ENCODE measurements at places on chromosomes 2 and 18.

DNA sequence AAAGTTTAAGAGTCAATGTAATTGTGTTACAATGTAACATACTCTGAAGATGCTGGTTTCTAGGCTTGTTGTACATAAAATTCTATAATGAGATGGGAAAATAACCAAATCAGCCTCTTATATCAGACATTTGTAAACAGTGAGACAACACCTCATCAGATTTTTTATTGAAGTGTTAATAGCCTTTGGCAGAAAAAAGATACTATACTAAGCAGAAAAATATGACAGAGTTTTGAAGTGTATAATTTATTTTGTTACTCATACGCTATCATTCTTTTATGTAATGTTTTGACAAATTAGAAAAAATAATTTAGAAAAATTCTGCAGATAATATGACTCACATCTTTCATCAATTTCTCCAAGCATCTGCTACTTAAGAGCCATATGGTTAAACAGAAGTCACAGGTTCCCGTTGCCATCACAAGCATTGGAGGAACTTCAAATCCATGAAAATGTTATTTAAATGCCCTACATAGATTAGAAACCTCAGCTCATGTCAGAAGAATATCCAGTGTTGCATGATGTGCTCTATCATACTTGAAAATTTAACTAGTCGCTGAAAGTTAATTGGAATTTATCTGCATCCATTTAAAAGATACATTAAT, 535.4 kb downstream of the LRP1B start:
- DNase-seq = peak; percentile 86

GRCh38 chr2:112740527-112740926, 19.7 kb downstream of the NT5DC4 start:
- no peak for DNase-seq

- no peak for DNase-seq
Observed at GRCh38 chr2:269356-270030, 4.7 kb downstream of the ACP1 start.

DNA sequence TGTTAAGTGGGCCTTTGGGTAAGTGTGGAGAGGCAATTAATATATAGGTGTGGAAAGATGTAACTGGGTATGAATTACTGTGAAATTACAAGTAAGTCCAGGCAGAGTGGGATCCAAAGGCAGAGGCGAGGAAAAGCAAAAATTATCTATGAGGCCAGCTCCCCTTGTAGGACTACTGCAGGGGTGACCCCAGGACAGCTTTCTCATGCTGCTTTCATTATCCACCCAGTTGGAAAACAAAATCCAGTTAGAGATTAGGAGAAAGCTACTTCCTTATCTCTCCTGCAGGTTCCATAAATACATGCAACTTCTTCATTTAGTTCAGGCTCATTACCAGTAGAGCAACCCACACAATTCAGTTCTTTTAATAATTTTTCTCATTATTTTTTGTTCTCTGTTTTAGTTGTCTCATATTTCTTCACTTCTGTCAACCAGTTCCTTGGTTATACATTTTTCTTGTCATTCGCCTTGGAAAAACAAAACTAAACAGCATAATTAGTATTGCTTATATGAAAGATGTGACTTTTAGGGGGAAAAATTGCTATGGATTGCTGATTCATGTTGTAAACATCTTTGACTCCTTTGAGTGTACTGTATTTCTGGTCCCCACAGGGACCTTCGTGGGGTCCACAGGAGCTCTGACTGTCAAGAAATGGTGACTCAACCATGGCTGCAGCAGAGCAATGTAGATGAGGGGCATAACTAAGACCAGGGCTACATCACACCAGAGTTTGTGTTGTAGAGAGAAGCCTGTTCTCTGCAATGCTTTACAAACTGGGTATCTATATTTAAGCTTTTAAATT, 110.4 kb upstream of the PARD3B start:
- DNase-seq = peak; percentile 13

DNA sequence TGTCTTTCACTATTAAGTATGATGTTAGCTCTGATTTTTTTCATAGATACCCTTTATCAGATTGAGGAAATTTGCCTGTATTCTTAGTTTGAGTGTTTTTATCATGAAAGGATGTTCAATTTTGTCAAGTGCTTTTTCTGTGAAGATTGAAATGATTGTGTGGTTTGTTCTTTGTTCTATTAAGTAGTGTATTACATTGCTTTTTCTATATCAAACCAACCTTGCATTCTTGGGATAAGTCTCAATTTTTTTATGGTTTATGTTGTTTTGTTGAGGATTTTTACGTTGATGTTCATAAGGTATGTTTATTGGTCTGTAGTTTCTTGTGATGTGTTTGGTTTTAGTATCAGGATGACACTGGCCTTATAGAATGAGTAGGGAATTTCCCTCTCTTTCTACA, 19.1 kb downstream of the PDK1 start:
- DNase-seq = no peak

- no peak for DNase-seq
Observed at GRCh38 chr18:62784338-62784965, 69.1 kb downstream of the PHLPP1 start.
